IgD-negative memory B cell (primary cell): ENCODE measurements at places on chromosomes 2 and 18. TPM values are rescaled to one million over a fixed set of nuclear protein-coding genes. Genes with fewer than 3 reads are reported as not detected.

Gene THAP4
- 39.6 TPM for polyA plus RNA-seq

Gene LHCGR
- not detected for polyA plus RNA-seq

Gene GPR35
- polyA plus RNA-seq, result not detected

Gene CABLES1
- polyA plus RNA-seq, result 0.30 TPM

Gene USP40
- polyA plus RNA-seq, result 4.1 TPM

Gene ZSCAN30
- polyA plus RNA-seq, result 4.8 TPM

Gene CDH19
- polyA plus RNA-seq, result not detected

Gene LDAH
- 15.4 TPM for polyA plus RNA-seq

Gene MPP4
- polyA plus RNA-seq, result not detected

Gene KIAA1328
- polyA plus RNA-seq, result 12.6 TPM

Gene TLX2
- not detected for polyA plus RNA-seq

Gene CHRNG
- not detected for polyA plus RNA-seq

Gene MCEE
- 25.9 TPM for polyA plus RNA-seq

Gene EN1
- polyA plus RNA-seq, result not detected

Gene RAB17
- not detected for polyA plus RNA-seq

Gene MSGN1
- not detected for polyA plus RNA-seq

Gene CFAP53
- polyA plus RNA-seq, result not detected

Gene ZC3H6
- 7.5 TPM for polyA plus RNA-seq

Gene FAM237A
- polyA plus RNA-seq, result not detected

Gene FBXO15
- 0.90 TPM for polyA plus RNA-seq

Gene NYAP2
- not detected for polyA plus RNA-seq

Gene PLGLB1
- 1.5 TPM for polyA plus RNA-seq

Gene RIT2
- polyA plus RNA-seq, result not detected

Gene MBD1
- 42.6 TPM for polyA plus RNA-seq

Gene MAP3K19
- not detected for polyA plus RNA-seq

Gene SLC30A3
- not detected for polyA plus RNA-seq

Gene HMSD
- polyA plus RNA-seq, result not detected

Gene ARHGAP15
- 190 TPM for polyA plus RNA-seq

Gene OTOS
- not detected for polyA plus RNA-seq

Gene MORN2
- 5.1 TPM for polyA plus RNA-seq

Gene ABCB11
- not detected for polyA plus RNA-seq

Gene MEP1B
- polyA plus RNA-seq, result 0.35 TPM

Gene TPGS2
- polyA plus RNA-seq, result 50.1 TPM

Gene ARHGAP25
- 217 TPM for polyA plus RNA-seq

Gene KLHL41
- polyA plus RNA-seq, result not detected

Gene TMEM178A
- polyA plus RNA-seq, result not detected

Gene TFCP2L1
- polyA plus RNA-seq, result 0.25 TPM

Gene B4GALT6
- not detected for polyA plus RNA-seq

Gene UCN
- polyA plus RNA-seq, result 1.6 TPM

Gene C2orf66
- polyA plus RNA-seq, result not detected

Gene GIGYF2
- 24.3 TPM for polyA plus RNA-seq

Gene TUBA3E
- polyA plus RNA-seq, result not detected

Gene CCDC102B
- 4.4 TPM for polyA plus RNA-seq

Gene BOLL
- polyA plus RNA-seq, result not detected
